ENCODE measurements at places on chromosomes 16 and 17. TPM values are rescaled to one million over a fixed set of nuclear protein-coding genes. Genes with fewer than 3 reads are reported as not detected.

Gene SEZ6L2
- 2.6 TPM for total RNA-seq

Gene SRL
- 295 TPM for total RNA-seq

Gene CLDN9
- 0.39 TPM for total RNA-seq

Gene HSF5
- not detected for total RNA-seq

Gene NETO2
- 0.93 TPM for total RNA-seq

Gene NPB
- total RNA-seq, result 1.7 TPM

Gene NPTX1
- total RNA-seq, result not detected

DNA sequence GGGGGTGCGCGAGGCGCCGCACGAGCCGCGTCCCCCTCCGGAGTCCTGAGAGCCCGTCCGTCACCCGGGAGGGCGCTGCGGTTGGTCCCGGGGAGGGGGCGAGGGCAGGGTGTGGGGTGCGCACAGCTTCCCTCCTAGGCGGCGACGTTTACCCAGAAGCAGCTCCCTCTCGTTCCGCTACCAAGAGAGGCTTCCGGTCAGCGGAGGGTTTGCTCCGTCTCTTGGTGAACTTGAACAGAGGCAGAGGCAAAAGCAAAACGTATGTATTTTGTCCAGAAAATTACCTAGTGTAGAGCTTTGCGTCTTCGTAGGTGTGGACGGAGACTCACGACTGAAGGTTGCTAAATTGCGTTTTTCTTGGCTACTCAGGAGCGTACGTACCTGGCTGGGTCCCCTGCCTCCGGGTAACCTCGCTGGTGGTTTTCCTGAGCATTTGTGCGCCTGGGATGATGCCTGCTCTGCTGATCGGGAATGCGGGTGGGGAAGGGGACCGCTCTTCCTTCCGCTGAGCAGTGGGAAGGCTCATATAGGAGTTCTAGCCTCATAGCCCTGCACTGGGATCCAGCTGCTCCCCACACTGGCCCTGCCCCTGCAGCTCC, 833 bp downstream of the WSCD1 start:
- DNase-seq, result no peak

DNA sequence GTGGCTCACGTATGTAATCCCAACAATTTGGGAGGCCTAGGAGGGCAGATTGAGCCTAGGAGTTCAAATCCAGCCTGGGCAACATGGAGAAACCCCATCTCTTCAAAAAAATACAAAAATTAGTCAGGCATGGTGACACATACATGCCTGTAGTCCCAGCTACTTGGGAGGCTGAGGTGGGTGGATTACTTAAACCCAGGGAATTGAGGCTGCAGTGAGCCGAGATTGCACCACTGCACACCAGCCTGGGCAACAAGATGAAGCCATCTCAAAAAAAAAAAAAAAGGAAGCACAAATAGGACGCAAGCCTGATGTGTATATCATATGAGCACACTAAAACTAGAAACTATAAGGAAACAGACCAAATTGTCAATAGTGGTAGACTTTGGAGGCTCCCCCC, 17.1 kb upstream of the FLCN start:
- DNase-seq, result no peak

- no peak for DNase-seq
Observed at GRCh38 chr17:67526700-67527099, 149.6 kb downstream of the PITPNC1 start.

- no peak for DNase-seq
Observed at GRCh38 chr16:72853575-72854266, 194.2 kb downstream of the ZFHX3 start.

DNA sequence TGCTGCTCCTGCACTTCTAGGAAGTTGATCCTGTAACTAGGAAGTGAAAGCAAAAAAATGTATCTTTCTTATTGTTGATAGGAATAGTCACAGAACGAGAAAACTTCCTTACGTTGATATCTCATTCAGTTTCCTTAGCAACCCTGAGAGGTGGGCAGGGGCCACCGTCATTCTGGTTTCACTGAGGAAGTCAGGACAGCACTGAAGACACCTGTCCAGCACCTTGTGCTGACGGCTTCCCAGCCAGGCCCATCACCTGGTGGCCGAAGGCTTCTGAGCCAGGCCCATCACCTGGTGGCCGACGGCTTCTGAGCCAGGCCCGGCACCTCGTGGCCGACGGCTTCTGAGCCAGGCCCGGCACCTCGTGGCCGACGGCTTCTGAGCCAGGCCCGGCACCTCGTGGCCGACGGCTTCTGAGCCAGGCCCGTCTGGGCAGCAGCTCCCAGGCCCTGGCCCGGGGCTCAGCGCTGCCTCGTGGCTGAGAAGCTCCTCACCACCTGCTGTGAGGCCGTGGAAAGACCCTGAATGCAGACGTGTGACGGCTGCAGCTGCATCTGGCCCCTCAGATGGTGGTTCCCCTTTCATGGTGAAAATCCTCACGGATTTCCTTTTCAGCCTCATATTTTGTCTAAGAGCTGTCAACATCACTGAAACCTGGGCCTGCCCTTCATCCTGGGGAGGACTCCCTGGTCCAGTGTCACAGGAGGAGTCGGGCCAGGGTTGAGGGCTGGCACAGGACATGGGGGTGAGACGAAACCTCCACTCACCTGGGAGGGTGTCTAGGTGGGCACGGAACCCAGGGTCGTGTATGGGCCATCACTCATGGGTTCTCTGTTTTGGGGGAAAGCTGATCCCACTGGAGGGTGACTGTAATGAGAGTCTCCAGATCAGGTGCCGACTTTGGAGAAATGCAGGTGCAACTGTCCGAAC, 33.0 kb upstream of the ZNF750 start:
- DNase-seq, result no peak

DNA sequence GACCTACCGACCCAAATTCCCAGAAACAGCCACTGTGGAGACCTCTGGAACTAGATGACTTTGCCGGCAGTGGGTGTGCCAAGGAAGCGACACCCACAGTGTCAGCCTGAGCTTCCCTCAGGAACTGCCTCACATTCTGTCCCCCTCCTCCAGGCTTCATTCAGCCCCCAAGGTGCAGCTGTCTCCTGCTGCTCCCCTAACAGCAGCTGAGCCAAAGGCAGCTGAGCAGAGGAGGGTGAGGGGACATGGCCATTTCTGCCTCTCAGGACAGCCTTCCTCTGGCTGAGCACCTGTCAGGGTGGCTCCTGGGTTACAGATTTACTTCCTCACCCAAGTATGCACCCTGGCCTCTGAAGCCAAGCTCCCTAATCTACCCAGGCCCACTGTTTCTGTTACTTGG, 22.1 kb upstream of the MTMR4 start:
- DNase-seq, result no peak

DNA sequence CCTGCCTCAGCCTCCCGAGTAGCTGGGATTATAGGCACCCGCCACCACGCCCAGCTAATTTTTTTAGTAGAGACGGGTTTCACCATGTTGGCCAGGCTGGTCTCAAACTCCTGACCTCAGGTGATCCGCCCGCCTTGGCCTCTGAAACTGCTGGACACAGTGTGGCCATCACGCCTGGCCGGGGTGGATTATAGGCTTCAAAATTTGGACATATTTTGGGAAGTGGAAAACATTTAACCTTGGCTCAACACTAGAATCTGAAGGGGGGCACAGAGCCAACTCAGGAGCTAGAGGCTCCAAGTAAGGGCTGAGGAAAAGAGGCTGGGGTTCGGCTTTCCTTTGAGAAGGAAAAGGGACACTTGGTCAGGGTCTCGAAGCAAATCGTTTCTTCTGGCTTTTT, 2.2 kb upstream of the CDK5R1 start:
- no peak for DNase-seq

DNA sequence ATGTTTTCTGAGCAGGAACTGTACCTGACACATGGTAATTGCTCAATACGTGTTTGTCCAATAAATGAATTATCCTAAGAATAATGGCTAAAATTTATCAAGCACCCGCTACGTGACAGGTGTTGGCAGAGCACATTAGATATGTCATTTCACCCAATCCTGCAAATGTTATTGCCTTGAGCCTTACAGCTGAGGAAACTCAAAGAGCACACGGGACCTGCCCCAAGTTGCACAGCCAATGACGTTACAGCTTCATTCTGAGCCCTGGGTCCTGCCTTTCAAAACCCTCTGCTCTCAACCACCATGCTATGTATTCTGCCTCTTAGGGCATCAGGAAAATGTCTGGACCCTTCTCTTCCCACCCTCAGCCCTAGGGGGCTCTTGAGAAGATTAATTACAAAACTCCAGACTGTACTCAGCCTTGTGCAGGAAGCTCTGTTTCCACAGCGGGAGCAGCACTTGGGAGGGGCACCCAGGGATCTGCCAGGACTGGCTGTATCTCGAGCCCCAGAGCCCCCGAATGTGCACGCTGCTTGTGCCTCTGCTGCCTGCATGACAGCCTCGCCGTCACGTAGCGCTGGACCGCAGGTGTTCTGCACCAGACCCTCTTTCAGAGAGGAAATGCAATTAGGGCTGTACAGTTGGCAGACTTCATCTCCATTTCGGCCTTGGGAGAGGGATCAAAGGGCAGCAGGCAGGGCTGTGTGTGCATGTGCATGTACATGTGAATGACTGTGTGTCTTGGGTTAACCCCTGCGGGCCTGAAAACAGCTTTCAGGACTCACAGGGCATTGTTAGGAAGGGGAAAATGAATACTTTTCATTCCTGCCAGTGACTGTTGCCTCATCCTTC, 71.6 kb downstream of the GPR139 start:
- DNase-seq, result no peak

- no peak for DNase-seq
Observed at GRCh38 chr17:1606352-1606985, 22.2 kb downstream of the SLC43A2 start.

- no peak for DNase-seq
Observed at GRCh38 chr16:15777533-15778203, 79.2 kb downstream of the MYH11 start.

- DNase-seq, result no peak
Observed at GRCh38 chr17:30380643-30381339, 2.1 kb downstream of the CPD start.

DNA sequence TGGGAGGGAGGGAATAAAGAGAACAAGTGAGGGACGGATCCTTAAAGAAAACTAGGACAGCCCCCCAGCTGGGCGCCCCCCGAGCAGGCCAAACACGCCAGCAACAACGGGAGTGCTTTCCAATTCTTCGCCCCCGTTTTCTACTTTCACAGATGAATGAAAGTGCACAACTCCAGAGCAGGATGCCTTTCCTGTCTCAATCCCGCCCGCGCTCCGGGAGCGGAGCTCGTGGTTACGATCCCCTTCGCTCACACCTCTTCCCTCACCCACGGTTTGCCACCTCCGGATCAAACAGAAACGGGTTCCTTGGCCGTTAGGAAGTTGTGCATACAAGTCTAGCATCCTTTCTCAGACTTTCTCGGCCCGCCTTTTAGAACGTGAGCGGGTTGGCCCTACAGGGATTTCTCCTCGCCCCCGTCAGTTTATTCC, 680 bp downstream of the SKA2 start:
- DNase-seq, result peak; percentile 62

- DNase-seq, result no peak
Observed at GRCh38 chr16:4693956-4694641, 737 bp downstream of the NUDT16L1 start.

GRCh38 chr16:818132-818531, 17.6 kb upstream of the GNG13 start:
- no peak for DNase-seq

DNA sequence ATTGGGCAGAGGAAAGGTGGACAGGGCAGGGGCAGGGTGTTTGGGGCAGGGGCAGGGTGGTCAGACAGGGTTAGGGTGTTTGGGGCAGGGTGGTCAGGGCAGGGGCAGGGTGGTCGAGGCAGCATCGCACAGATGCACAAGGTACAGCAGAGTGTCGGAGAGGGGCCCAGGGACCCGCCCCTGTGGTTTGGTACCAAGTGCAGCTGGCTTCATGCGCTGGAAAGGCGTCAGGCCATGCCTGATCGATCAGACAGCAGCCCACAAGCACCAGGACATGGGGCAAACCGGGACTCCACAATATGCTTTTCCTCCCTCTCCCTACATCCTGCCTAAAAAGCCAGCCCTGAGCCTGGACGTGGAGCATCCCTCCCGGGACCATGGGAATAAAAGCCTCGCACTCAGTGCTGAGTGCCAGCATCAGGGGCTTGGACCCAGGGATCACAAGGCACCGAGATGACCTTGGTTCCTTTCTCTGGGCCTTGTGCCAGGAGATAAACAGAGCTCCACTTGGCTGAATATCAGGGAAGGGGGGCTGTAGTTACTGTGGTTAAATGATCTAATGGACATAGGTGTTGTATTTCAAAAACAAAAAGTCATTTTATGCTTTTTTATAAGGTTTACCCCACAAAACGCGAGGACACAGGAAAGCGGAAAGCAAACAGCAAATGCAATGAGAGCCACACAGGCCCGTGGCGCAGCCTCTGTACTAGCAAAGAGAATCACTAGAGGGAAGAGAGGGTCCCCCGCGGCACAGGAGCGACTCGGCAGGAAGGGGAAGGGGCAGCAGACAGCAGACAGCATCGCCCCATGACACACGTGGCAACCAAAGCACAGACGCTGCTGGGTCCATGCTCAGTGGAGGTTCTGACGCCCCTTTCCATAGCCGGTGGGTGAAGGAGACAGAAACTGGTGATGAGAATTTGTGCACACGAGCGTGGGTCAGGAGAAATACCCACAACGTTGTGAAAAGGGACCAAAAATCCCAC, 5.3 kb upstream of the HEXD start:
- DNase-seq, result no peak

DNA sequence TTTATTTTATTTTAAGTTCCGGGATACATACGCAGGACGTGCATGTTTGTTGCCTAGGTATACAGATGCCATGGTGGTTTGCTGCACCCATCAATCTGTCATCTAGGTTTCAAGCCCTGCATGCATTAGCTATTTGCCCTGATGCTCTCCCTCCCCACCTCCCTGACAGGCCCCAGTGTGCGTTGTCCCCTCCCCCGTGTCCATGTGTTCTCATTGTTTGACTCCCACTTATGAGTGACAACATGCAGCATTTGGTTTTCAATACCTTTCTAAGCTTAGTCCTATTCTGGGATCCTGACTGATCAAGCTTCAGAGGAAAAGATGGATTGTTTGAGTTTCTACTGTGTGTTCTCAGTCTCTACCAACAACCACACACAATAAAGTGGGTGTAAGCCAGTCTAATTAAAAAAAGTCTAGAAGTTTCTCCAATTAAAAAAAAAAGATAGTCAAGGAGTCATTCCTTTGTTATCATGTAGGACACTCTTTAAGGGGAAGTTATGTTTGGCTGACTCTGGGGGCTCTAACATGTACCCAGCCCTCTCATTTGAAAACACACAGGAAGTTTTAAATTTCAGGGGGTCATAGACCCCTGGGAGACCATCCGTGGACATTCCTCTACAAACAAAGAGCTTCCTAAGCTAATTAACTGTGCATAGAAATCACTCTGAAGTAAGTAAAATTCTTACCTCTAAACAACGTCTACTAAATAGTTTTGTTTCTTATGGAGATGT, 66.3 kb upstream of the ADAMTS18 start:
- no peak for DNase-seq

DNA sequence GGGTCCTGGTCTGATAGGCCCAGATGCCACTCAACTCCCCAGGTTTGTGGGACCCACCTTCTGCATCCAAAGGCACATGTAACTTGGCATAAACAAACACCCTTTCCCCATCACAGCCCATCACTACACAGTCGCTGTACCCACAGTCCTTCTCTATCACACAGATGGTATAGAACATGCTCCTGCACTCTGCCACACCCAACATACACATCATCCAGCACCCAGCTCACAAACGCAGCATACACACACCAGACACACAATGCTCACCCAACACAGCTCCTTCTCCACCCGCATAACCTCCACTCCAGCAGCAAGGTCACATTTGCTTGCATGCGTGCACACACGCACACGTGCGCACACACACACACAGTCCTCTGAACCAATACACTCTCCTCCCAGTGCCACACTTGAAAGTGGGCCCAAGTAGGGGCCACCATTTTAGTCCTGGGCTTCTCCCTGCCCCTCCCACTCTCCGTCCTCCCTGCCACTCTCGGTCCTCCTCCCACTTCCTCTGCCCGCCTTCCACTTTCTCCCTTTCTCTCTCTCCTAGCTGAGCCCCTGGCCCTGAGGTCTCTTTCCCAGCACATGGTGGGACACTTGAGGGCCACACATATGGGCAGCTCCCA, 8.5 kb upstream of the TMEM92 start:
- DNase-seq, result no peak

Data from right atrium auricular region (tissue), 2 donors.